ENCODE measurements at places on chromosomes 4 and X.

- no peak for DNase-seq
These were observed 60.7 kb downstream of the CLNK start for GRCh38 chr4:10623862-10624261.

- no peak for DNase-seq
These were observed 30.6 kb upstream of the GPRIN3 start for GRCh38 chr4:89338206-89338605.

DNA sequence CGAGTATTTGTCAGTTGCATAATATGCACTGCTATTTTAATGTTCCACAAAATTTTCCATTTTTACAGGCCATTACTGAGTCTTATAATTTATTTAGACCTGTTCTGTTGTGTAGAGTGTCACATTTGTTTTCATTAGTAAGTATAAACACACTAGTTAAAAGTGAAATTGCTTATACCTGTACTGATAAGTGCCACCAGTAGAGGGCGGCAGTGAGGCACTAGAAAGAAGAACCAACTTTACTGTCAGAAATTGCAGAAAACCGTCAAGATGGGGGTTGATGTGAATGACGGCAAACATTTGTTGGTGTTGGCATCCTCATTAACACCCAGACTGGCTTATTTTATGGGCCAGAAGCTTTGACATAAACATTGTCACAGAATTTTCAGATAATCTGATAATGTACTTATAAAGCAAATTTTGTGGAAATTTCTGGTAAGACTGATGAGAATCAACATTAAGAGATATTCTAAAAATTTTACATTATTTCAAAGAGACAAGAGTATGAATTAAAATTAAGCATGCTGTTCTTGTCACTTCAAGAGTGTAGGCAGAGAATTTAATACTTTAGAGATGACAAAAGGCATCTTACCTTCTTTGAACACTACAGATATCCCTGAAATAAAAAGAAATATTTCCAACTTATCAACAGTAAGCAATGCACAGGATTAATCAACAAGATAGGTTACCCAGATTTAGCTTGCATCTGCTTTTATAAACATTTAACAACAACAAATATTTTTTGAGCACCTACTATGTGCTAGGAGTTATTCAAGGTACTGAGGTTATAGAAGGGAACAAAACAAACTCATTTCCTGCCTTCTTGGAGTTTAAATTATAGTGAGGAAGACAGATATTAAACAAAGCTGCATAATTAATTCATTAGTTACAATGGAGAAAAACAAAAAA, 24.9 kb downstream of the ALPK1 start:
- peak; percentile 26 for DNase-seq

DNA sequence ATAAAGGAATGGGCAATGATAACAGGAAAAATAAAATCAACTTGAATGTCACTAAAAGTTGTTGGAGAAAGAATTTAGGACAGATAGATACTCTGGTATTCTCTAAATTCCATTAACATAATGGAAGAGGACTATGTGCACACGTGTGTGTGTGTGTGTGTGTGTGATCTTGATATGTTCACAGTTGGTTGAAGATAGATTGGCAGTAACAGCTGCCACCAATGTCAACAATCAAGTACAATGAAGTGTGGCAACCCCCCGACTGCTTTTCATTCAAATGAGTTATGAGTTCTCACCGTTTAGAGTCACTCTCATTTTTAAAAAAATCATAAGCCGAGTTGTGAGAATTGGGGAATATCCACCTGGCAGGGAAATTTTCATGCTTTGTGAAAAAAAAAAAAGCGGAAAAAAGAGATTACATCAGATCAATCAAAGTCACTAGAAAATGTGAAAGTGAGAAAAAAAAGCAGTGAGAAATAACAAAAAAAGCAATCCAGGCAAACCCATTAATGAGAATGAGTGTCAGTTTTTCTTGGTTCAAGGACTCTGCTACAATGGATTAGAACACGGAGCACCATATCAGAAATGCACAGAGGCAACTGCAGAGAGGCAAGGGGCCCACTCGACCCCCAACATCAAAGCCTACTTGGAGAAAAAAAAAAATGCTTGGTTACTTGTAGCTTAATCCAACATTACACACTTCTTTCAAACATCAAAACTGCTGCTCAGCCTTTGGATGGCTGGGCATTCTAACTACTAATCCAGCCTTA, 414.9 kb upstream of the PITX2 start:
- DNase-seq = no peak

DNA sequence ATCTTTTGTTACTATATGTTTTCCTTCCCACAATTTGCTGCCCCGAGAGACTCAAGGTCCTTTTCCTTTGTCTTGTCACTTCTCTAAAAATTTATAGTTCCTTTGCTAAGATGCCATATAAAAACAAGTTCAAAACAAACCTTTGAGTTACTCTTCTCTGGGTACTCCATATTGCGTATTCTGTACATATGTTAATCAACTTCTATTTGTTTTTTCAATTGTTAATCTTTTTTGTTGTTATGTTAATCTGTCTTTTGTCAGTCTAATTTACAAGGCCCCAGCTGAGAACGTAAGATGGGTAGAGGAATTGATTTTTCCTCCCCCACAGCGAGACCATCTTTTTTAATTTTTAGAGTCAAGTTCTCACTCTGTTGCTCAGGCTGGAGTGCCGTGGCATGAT, 7.2 kb upstream of the PPEF2 start:
- DNase-seq = no peak

DNA sequence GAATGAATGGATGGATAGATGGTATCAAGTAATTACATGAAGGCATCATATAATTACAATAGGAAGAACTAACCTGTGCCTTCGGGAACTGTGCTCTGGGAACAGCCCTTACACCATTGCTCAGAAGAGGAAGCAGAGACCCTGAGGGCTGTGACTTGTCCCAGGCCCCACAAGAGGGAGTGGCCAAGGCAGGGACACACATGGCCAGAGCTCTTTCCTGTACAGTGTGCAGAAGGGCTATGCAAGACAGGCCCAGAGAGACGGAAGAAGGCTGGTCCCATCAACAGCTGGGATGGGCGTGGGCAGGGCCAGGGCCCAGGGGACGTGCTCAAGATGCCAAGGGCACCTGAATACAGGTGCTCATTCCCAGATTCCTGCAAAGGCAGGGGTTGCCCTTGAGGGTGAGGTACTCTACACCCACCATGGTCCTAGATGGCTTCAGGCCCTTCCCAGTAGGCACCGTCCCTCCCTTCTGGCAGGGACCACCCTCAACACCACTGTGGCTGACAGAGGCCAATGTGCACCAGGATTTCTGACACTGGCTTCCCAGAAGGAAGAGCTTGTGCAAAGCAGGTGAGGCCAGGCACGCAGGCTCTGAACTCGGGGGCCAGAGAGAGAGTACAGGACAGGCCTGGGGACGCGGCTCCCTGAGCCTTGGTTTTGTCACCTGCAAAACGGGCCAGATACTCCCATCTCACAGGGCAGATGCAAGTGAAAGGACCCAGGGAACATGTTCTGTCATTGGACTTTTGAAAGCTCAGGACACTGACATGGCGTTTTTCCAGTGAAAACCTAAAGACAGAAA, 1.7 kb downstream of the EVC2 start:
- DNase-seq = no peak

GRCh38 chrX:105876658-105877057, 54.3 kb downstream of the NRK start:
- no peak for DNase-seq

DNA sequence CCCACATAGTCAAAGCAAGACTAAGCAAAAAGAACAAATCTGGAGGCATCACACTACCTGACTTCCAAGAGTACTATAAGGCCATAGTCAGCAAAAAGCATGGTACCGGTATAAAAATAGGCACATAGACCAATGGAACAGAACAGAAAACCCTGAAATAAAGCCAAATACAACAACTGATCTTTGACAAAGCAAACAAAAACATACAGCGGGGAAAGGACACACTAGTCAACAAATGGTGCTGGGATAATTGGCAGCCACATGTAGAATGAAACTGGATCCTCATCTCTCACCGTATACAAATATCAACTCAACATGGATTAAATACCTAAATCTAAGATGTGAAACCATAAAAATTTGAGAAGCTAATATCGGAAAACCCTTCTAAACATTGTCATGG, 819.3 kb upstream of the FRG1 start:
- DNase-seq = no peak

DNA sequence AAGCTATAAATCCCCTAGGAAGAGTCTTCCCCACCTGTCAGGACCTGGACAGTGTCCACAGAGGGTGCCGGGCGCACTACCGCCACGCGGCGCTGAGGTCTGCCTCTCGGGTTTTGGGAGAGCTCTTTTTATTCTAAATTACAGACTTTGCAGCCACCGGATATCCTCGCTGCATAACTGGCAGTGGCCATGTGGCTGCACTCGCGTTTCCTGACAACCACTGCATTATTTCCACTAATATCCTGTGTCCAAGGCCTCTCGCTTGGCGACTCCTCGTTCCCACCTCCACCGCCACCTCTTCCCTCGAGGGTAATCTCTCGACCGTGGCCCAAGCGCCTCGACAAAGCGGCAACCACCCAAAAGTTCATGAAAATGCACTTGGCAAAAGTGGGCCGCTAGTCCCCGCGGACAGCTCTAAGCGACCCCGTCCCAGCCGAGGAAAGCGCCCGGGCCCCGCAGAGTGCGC, 512 bp upstream of the TMEM131L start:
- DNase-seq = no peak

DNA sequence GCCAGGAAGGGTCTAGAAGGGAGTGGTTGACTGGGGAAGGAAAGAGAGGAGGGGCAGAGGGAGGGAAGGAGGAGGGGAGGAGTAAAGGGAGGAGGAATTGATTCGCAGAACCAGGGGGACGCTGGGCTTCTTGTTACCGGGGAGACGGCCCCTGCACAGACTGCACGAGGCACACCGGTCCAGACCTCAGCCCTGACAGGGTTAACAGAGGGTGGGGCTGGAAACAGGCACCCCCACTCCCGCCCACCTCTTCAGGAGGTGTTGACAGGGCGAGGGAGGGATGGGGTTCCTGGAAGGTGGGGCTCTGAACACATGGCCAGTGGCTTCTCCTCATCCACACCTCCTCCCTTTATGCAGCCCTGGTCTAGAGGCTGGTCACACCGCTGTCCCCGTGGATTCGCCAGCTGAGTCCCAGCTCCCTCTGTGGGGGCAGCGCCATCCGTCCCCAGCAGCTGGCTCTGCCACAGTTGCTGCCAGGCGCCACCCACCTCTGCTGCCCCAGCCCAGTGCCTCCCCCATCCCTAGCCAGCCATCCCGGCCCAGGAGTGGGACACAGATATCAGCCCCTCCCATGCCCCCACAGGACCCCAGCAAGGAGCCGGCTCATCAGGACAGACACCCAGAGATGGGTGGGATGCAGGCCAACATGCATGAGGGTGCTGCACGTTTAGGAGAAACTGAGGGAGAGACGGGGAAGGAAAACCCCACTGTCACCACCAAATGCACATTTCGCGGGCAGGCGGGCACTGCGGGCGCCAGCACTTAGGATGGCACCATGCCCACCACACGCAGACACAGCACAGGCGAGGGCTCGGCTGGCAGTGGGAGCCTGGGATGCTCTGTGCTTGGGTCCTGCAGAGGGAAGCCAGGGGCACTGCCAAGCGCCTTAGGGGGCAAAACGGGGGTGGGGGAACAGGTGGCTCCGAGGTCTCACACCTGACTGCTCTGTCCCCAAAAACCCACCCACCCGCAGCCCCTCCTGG, 87.6 kb downstream of the ABLIM2 start:
- no peak for DNase-seq

GRCh38 chr4:16684097-16684496, 214.3 kb downstream of the LDB2 start:
- DNase-seq = no peak

GRCh38 chr4:88854481-88854880, 156.9 kb upstream of the NAP1L5 start:
- no peak for DNase-seq

- DNase-seq = no peak
These were observed 396.2 kb downstream of the INPP4B start for GRCh38 chr4:142449771-142450373.

DNA sequence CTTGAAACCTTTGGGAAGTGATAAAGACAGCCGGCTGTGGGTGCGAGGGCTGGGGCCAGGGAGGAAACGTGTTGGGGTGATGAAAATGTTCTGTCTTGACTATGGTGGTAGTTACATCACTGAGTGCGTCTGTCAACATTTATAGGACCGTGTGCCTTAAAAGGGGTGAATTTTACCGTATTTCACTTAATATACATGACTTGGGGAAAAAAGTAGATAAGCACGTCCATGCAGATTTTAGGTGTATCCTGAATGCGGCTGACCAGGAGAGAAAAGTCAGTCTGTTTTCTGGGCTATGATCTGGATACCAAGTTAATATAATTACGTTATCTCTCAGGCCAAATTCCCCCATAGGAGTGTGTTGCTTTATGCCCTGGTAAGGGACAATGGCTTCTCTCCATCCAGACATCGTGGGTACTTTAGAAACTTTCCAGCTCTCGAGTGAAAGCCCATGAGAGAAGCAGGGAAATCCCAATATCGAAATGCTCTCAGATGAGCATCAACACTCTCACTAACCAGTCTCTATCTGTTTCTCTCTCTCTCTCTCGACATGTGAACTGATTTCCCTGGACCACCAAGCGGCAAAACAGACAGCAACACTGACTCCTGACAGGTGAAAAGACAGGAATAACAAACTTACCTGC, 71.5 kb downstream of the IRF2 start:
- DNase-seq = no peak

DNA sequence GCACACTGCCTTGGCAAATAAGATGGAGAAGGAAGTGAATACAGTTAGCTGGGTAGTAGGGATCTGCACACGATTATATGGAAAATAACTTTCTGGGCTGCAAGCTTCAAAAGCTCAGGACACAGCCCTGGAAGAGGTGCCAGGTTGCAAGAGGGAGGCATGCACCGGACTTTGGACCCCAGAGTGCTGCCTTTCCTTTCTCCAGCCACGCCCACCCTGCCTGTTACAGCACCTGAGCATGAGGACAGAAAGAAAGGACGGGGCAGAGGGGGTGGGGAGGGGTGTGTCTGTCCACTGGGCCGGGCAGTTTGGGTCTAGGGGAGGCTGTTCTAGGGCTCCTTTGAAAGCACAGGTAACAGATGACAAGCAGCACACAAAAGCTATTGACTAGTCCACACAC, 152.8 kb downstream of the ENPP6 start:
- DNase-seq = no peak

DNA sequence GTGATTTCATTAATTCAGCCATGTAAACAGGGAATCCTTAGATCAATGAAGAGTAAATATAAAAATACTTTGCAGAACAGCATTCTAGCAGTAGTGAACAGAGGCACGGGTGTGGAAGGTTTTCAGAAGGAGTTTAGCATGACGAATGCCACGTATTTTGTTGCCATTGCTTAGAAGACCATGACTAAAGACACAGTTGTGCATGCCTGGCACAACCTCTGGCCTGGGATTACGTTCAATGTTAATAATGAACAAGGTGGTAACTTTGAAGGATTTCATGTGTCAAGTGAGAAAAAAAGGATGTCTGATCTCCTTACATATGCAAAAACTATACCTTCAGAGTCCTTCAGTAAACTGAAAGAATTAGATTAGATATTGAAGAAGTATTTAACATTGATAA, 171.9 kb downstream of the MAGEB5 start:
- no peak for DNase-seq

GRCh38 chr4:175542786-175543185, 269.3 kb downstream of the GPM6A start:
- no peak for DNase-seq

Data from keratinocyte (primary cell).